ENCODE measurements at places on chromosomes 11 and 22. TPM values are rescaled to one million over a fixed set of nuclear protein-coding genes. Genes with fewer than 3 reads are reported as not detected.

Gene OR6T1
- not detected for polyA plus RNA-seq

Gene RFPL1
- polyA plus RNA-seq = 2.0 TPM

Gene GPR137
- polyA plus RNA-seq = 46.2 TPM

Gene P2RY6
- polyA plus RNA-seq = 1.2 TPM

Gene INS
- polyA plus RNA-seq = not detected

Gene SLC22A8
- polyA plus RNA-seq = 63.5 TPM

All from renal pelvis (tissue), 12 donors.